CD4-positive, CD25-positive, alpha-beta regulatory T cell (primary cell): ENCODE measurements at places on chromosomes 3 and 15. TPM values are rescaled to one million over a fixed set of nuclear protein-coding genes. Genes with fewer than 3 reads are reported as not detected.

DNA sequence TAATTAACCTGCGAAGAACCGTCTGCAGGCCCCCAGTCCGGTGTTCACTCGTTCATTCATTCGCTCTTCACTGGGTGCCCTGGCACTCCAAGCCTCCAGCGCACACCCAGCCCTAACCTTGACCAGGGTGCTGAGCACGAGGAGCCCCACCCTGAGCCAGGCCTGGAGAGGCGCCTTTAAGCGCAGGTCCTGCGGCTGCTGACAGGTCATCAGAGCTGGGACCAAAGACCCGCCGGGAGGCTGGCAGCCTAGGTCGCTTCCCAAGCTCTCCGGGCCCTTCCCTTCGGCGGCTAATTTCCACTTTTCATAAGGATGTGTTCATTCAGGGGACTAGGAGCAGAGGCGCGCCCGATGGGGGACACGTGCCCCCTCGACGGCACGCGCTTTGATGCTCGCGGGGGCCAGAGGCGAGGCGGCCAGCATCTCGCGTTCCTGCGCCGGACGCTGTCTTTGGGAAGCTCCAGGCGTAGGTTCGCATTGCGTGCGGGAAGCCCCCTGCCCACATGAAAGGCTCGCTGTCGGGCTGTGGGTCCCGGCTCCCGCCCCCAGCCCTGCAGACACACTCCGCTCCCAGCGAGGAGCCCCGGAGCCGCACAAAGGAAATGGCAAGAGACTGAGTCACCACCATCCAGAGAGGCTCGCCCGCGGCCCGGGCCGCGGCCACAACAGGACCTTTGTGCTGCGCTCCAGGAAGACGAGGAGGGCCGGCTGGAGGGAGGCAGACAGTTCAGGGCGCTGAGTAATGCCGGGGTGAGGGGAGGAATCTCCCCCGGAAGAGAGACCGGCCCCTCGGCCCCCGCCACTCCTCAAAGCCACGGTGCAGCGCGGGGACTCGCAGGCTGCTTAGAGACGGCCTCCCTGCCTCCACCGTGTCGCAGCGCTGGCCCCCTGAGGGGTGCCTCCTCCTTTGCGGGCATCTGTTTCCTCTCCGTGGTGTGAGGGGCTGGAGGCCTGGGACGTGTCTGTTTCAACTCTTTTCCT is 266.4 kb upstream of the HES1 start:
- DNase-seq: peak; percentile 24

DNA sequence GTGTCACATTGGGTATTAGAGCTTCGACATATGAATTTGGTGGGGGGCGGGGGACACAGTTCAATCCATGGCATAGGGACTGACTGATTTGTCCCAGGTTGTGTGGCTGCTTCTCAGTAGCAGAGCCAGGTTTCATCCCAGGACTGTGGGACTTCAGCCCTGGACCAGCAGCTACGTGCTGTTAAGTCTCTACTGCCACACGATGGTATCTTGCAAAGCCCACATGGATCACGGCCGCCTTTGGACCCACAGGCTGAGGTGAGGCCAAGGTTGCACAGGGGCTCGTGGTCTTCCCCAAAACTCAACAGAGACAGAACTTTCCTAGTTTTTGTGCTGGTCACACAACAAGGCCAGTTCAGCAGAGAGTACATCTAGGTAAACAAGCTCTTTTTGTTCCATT is 97.4 kb downstream of the LRRK1 start:
- DNase-seq: no peak

GRCh38 chr15:50797926-50798325 is 32.4 kb upstream of the SPPL2A start:
- no peak for DNase-seq

DNA sequence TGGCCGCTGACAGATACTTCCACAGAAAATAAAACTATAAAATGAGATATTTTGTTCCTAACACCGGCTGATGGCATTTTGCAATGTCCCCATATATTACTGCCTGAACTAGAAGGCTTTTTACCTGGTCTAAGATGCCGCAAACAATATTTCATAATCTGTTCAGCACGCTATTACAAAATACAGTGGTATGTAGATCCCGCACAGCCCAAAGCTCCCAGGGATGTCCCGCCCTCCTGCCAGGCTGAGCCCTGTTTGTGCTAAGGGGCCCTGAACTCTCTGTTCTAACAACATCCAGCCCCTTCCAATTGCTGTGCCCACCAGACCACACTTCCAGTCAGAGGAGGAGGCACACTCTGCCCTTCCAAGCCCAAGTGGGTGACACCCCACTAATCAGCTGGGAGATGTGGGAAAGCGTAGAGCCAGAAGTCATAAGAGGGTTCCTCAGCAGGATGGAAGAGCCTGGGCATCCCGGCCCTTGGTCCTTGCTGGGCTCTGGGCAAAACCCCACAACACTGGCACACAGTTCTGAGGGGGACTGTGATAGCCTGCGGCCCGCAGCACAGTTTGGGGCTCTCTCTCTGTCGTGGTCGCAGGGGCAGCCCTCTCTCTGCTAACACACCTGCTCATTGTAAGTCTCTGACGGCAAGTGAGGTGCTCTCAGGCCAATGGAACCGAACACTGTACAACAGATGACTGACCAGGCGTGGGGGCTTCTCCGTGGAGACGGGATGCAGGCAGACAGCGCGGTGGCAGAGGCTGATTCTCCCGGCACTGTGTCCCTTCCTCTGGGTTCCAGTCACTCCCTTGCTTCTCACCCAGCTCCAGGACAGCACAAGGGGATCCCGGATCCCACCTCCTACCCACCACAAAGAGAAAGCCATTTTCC is 55.2 kb downstream of the PCSK6 start:
- no peak for DNase-seq

Gene LYZL4
- not detected for polyA plus RNA-seq

- no peak for DNase-seq
Observed at GRCh38 chr3:12656193-12656592, 7.7 kb downstream of the RAF1 start.

DNA sequence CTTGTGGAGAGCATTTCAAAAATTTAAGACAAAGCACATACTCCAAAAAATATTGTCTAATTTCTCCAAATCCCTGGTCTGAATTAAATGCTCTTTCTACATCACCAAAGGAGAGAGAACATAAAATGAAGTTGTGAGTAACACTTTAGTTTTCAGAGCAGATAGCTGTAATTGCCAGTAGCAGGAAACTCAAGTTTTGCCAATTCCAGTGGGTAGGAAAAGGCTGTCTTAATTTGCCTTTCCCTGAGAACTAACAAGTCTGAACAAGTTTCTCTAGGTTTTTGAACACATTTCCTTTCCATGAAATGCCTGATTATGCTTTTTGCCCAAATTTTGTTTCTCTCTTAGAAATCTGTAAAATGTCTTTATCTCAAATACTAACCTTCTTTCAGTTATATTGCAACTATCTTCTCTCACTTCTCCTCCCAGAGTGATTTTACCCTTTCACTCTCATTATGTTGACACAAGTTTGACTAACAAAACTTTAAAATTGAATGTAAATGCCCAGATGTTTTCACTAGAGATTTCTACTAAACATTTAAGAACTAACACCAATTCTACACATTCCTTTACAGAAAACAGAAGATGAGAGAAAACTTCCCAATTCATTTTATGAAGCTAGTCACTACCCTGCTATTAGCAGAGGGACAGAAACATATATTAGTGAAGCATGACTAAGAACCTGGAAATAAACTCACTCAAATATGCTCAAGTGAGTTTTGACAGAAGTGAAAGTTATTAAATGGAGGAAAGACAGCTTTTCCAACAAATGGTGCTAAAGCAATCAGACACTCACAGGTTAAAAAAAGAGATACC is 38.4 kb downstream of the RFX7 start:
- DNase-seq: no peak

DNA sequence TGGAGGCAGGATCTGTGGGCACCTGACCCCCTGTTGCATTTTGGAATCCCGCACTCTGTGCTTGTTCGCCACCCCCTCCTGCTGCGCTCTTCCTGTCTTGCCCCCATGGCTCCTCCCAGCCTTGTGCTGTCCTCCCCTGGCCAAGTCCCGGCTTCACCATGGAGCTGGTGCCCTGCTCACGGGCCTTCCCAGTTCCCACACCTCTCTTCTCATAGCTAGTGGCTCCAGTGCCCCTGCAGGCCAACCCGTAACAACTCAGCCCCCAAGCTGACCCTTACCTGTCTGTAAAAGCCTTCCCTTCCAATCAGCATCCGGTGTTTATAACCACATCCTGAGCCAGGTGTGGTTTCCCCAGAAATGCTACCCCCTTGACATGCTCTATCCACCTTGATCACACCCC is 407.7 kb upstream of the C2CD4B start:
- no peak for DNase-seq

DNA sequence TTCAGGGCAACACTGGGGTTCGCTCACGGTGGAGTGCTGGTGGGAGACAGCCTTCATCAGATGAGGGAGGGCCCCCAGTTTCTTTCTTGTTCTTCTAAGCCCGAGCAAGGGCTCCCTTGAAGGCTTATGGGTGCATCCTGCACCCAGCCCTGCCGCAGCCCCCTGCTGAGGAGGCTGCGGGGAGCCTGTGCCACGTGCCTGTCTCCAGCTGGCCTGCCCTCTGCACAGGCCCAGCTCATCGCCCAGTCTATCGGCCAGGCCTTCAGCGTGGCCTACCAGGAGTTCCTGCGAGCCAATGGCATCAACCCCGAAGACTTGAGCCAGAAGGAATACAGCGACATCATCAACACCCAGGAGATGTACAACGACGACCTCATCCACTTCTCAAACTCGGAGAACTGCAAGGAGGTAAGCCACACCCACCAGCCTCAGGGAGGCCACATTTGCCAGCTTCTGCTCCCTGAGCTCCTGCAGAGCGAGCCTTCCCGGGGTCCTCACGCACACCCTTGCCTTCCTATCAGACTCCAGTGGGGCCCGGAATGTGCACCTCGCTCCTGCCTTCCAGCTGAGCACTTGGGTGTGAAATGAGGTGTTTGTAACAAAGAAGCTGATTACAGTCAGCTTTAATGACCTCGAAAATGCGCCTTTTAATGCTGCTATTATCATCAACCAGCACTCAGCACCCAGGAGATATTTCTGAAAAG is 164.3 kb downstream of the NSMCE3 start:
- no peak for DNase-seq

DNA sequence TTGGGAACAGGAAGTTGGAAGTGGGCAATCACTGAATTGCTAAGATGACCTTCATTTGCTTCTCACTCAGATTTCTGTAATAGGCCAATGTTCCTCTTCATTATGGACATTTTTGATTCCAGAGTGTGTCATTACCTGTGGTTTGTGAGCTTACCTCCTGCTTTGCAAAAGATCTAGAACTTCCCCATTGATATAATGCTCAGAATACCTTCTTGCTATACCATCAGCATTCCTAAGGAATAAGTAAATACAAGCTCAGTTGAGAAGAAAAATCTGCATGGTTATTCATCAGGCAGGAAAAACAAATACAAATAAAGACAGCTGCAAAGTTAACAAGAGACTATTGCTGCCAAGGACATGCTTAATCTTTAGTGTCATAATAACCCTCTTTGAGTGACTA is 5.6 kb upstream of the RPL14 start:
- no peak for DNase-seq

Gene ZBED2
- 0.80 TPM for polyA plus RNA-seq

- no peak for DNase-seq
Observed at GRCh38 chr3:104347291-104347690, 1019.4 kb upstream of the ALCAM start.

GRCh38 chr3:5297895-5298294 is 110.4 kb downstream of the EDEM1 start:
- DNase-seq: no peak
